ENCODE measurements at places on chromosomes 2 and 18.

- DNase-seq, result no peak
These were observed 264.7 kb downstream of the RNF152 start for GRCh38 chr18:61628085-61628484.

GRCh38 chr2:67393237-67393636 is 3.9 kb upstream of the ETAA1 start:
- no peak for DNase-seq

DNA sequence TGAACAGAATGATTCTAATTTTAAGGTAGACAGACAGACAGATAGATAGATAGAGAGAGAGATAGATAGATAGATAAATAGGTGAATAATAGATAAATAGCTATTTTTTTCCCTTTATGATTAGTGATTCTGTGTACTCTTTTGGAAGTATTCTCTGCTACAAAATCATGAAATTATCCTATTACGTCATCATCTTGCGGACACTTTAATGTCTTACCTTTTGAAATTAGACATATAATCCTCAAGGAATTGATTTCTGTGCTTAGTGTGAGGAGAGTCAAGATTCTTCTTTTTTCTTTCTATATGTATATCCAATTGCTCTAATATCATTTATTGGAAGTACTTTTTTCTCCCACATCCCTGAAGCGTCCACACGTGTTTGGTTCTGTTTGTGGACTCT is 215.2 kb downstream of the SCG2 start:
- no peak for DNase-seq

DNA sequence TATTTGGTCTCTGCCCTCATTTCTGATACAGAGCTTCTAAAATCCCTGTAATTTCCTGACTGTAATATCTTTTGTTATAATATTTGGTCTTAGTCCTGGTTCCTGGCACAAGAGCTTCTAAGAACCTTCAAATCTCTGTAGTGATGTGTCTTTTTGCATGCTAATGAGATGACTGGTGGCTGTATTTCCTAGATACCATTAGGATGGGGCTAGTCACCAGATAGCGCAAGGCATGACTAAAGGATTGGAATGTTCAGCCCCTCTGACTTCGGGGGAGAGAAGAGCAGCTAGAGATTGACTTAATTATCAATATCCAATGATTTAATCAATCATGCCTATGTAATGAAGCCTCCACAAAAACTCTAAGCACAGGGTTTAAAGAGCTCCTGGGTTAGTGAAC is 620.8 kb upstream of the ACVR2A start:
- peak; percentile 14 for DNase-seq

DNA sequence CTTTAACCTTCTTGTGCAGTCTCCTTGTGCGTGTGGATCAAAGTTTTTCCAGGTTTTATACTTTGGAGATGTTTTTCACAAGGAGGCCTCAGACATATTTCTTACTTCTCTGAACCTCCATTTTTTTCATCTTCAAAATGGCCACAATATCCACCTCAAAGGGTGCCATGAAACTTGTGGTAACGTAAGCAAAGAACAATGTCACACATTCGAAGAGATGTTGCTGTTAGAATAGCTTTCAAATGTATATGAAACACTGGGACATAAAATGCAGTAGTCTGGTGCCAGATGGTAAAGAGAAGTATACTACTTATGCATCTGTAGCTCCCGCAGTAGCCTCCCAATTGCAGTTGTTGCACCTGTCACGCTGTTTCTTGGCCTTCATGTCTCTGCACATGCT is 2.6 kb upstream of the KRCC1 start:
- peak; percentile 51 for DNase-seq

- no peak for DNase-seq
These were observed 368.8 kb downstream of the PLCL1 start for GRCh38 chr2:198173242-198173641.

DNA sequence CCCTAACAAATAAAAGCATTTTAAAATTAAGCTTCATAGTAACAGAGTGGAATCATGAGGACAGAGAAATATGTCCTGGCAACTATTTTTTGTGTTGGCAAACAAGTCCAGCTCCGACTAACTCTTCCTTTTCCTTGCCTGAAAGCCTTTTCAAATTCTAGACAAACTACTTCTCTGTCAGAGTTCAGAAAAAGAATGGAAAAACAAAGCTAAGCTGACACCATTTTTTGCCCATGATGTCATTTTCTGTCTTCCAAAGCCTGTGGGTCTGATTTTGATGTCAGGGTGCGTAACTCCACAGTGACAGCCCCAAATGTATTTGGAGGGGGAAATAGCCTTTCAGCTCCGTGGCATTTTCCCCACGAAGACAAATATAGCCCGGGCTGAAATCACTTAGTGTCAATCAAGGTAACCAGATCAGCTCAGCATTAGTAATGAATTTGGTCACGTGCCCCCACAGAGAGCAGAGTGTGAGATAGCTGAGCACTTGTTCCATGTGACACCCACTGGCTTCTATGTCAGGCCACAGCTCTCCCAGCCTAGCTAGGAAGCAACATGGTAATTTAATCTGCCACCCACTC is 233.0 kb upstream of the SIX2 start:
- peak; percentile 63 for DNase-seq

DNA sequence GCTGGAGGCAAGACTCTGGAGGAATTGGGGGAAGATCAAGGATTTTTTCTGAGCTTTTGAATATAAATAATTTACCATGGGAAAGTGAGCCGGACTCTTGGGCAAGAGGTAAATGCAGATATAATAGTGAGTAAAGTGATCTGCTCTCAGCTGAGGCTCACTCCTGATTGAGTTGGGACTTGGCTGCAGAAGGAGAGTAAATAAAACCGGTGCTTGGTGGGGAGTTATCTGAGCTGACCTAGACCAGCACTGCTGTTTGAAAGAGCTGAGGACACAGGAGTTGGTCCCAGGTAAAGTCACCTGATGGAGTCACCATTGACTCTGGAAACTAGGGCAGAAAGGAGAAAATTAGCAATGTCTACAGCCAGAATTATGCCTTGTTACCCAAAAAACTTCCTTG is 57.3 kb upstream of the LRPPRC start:
- DNase-seq, result no peak

- DNase-seq, result no peak
These were observed 41.2 kb downstream of the CUL3 start for GRCh38 chr2:224543939-224544338.

DNA sequence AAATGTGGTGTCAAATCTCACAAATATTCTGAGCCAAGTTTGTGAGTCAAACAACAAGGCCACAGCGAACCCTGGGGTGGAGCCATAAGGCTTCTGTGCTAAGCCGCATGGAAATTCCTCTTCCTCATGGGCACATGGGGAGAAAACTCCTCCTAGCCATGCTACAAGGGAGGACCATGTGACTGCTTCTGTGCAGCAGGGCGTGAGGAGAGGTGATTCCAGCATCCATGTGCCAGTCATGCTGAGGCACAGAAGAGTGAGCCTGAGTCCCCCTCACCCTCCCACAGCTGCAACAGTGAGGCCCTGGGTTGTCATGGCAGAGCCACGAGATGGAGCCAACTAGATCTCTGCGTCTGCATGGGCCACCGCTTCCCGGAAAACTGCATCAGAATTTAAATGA is 488.8 kb upstream of the RAB6C start:
- no peak for DNase-seq

GRCh38 chr2:196307775-196308305 is 136.5 kb upstream of the STK17B start:
- no peak for DNase-seq

- DNase-seq, result no peak
These were observed 34.7 kb upstream of the CALCRL start for GRCh38 chr2:187482796-187483195.

DNA sequence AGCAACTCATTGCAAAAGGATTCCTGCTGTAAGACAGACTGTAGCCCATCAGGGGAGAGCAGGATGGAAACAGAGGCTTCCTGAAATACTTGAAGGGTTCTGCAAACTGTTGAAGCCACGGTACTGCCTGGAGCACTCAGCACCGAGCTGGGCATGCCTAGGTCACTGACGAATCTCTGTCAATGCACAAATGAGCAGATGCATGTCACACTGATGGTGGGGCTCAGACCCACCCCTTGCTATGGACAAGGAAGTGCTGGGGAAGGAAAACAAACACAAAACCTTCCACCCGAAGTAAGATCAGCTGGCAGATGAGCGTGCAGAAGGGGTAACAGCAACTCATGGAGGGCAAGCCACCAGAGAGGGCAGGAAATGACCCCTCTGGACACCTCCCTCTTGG is 136.7 kb downstream of the BCL2 start:
- no peak for DNase-seq

GRCh38 chr2:174058026-174058425 is 92.9 kb upstream of the SP3 start:
- DNase-seq, result no peak

DNA sequence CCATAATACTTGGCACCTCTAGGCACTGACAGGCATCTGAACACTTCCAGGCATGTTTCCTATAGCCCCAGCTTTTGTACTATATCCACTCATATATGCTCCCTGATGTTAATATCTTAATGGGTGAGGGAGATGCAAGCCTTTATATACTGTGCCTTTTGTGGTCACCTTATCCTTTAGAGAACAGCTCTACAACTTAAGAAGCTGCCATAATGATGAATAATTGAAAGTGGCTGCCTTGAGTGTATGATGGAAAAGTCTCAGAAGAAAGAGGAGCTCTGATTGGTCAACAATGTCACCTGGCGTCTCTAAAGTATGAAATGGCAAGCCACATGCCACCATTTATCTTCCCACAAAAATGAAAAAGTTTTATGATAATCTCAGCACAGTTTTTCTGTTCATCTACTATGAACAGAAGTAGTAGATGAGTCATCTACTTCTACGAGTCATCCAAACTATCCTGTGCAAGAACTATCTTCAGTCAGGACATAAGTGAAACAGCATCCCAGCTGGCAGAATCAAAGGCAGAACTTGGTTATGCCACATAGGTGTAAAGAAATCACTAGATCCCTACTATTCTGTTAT is 997.9 kb upstream of the CELF4 start:
- no peak for DNase-seq

DNA sequence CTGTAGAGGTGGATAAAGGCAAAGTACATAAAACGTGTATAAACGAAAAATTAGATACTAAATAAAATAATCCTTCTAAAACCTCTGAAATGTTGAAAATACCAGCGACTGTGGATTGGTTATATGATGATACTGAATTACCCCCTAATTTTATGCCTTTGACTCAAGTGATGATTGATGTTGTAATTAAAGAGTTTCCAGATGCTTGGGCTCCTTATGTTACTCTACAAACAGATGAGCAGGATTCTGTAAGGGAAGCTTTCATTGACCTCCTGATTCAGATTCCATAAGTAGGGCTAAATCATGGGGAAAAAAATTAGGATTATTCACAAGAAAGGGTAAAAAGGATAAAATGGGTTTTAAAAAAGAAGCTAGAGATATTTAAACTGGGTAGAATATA is 418.2 kb upstream of the SLC39A10 start:
- no peak for DNase-seq

- DNase-seq, result peak; percentile 87
These were observed 42.1 kb upstream of the GALR1 start for GRCh38 chr18:77207540-77207939.

- no peak for DNase-seq
These were observed 66.4 kb downstream of the UBE2E3 start for GRCh38 chr2:181046833-181047232.

DNA sequence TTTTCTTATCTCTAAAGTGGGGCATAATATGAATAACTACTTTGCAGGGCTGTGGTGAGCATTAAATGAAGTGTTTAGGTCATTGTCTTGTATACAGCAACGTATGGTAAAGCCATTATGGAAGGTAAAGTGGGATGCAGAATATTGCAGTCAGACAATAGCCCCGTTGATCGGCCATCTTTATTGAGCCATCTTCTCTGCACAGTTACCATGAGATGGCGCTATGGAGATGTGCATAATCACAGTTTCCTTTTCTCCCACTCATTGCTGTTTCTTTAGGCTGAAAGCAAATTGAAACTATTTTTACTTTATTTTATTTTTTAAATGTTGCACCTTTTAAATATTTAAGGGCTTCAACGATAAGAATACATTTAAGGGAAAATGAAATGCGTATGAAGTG is 108.9 kb downstream of the THSD7B start:
- DNase-seq, result no peak

- peak; percentile 72 for DNase-seq
These were observed 64.4 kb downstream of the CIB4 start for GRCh38 chr2:26576565-26577441.

- DNase-seq, result no peak
These were observed 83.8 kb downstream of the CLHC1 start for GRCh38 chr2:55148269-55148668.

- DNase-seq, result peak; percentile 5
These were observed 196.5 kb downstream of the SATB2 start for GRCh38 chr2:199261239-199261638.

GRCh38 chr2:133063775-133064174 is 393.8 kb upstream of the LYPD1 start:
- no peak for DNase-seq

GRCh38 chr2:161486111-161486510 is 70.0 kb downstream of the TBR1 start:
- no peak for DNase-seq

DNA sequence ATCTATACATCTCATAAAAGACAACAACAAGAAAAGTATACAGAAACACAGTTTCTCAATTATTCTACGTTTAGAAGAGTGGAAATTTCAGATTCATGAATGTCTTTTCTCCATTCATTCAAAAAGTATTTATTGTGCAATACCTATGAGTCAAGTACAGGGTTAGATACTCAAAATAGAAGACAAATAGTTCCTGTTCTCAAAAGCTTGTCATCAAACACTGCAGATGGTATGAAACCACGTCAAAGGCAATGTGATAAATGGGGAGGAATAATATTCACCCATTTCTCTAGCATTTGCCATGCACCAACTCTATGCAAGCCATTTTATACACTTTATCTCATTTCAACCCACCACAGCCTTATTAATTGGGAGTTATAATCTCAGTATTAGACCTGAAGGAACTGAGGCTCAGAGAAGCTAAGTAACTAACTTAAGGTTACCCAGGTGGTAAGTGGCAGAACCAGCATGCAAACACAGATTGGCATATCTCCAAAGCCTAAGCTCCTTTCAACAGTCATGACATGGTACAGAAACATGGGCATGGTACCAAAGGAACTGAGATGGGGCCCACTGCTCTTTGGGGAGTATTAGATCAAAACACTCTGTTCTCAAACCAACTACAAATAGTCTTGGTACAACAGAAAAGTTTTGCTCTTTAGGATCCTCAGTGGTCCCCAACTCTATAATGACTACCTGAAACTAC is 67.2 kb upstream of the NPAS2 start:
- DNase-seq, result peak; percentile 86

- DNase-seq, result no peak
These were observed 107.9 kb downstream of the CHN1 start for GRCh38 chr2:174897286-174897685.

DNA sequence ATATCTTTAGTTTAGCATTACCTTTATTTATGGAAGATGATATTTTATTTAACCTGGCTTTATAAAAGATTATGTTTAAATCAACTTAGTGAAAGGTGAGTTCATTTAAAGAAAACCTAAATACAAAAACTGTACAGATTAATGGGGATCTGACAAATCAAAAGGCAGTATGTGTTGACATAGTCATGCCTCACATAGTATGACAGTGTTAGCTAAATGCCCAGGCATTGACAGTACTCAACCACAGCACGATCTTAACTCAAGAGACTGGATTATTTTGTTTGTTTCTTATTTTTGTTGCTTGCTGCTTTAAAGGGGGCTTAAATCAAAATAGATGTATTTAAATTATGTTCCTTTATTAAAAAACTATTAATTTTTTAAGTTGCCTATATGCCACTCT is 7.8 kb downstream of the DOK6 start:
- no peak for DNase-seq

Data from osteoblast (primary cell).